ENCODE measurements at places on chromosomes 3 and 15.

GRCh38 chr15:101526021-101526420 is 36.5 kb upstream of the PCSK6 start:
- DNase-seq = no peak

DNA sequence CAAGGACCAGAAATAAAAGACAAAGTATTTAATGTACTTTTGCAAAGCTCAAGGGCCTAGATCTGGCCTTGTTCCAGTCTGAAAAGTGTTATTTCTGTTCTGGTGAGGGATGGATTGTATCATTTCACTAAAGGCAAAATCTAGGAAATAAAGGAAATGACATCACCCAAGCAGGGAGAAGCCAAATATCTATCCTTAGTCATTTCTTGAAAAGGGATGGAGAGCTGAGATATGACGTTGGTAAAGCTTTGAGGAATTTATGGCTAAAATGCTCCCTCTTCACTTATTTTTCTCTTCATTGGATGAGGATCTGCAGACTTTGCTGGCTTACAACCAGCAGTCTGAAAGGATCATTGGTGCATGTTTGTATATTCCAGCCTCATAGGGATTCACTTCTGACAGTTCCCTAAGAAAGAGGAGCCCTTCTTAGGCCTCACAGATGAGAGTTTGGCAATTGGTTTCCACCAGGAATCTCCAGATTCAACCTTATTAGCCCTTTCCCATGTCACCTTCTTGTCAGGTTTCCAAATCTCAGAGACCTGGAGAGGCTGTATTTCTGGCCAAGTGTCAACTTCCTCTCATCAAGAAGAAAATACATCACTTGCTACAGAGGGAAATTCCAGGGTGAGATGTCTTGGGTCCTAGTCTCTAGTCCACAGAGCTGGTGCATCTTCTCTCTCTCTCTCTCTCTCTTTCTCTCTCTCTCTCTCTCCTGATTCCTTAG is 93.7 kb upstream of the BOC start:
- DNase-seq = no peak

GRCh38 chr15:33314069-33314468 is 3.3 kb downstream of the RYR3 start:
- no peak for DNase-seq

DNA sequence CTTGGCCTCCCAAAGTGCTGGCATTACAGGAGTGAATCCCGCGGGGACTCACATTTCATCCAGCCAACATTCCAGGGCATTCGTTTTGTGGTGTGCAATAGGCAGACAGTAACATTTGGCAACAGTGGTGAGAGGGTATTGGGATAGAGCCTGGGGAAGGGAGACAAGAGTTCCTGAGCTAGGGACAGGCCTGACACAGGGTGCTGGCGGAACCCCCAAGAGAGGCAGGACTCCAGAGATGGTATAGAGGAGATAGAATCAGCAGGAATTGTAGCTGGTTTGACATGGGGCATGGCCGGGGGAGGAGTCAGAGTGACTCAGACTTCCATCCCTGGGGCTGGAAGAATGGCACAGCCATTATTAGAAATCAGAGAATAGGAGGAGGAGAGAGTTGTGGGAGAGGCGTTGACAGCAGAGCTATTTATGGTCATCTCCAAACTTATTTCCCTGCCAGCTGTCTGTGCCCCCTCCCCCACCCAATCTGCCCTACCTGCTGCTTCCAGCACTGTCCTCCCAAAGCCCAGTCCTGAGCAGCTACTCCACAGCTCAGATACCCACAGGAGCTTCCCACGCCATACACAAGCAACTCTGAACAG is 4.4 kb upstream of the IDH2 start:
- DNase-seq = no peak

DNA sequence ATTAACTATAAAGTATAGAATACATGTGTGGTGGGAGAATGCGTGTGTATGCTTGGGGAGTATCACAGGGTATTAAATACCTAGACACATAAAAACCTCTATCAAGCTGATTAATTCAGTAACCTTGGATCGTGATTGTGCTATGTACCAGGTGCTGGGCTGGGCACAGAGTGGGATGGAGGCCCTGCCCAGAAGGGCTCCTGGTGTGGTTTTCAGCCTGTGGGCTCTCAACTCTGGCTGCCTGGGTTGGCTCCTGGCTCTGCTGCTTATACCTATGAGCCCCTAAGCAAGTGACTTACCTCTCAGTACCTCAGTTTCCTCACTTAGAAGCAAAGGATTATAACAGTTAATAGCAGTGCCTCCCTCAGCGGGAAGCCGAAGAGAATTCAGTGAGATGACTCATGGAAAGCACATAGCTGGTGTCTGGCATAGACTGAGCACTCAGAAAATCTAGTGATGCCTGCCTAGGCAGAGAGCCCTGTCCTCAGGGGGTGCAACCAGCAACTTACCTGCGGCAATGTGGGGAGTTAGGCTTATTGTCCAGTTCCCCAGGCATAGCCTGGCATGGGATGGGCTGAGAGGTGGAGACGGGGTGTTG is 90.6 kb upstream of the MYZAP start:
- no peak for DNase-seq

DNA sequence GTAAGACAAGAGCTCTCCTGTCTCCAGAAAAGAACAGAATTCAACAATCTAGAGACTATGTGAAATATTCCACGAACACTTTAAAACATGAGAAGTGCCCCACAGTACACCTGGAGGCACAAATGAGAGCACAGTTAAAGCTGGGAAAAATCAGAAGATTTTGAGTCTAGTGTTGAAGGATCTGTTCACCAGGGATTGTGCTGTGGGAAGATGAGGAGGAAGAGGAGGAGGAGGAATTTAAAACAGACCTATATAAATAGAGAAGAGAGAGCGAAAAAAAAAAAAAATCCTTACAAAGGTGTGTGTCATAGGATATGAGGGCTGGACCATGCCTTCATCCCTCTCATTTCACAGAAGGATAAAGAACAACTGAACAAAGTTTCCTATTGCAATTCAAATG is 361.0 kb upstream of the SEMA6D start:
- DNase-seq = no peak

- DNase-seq = no peak
These were observed 127.6 kb upstream of the RASGRP1 start for GRCh38 chr15:38691965-38692788.

DNA sequence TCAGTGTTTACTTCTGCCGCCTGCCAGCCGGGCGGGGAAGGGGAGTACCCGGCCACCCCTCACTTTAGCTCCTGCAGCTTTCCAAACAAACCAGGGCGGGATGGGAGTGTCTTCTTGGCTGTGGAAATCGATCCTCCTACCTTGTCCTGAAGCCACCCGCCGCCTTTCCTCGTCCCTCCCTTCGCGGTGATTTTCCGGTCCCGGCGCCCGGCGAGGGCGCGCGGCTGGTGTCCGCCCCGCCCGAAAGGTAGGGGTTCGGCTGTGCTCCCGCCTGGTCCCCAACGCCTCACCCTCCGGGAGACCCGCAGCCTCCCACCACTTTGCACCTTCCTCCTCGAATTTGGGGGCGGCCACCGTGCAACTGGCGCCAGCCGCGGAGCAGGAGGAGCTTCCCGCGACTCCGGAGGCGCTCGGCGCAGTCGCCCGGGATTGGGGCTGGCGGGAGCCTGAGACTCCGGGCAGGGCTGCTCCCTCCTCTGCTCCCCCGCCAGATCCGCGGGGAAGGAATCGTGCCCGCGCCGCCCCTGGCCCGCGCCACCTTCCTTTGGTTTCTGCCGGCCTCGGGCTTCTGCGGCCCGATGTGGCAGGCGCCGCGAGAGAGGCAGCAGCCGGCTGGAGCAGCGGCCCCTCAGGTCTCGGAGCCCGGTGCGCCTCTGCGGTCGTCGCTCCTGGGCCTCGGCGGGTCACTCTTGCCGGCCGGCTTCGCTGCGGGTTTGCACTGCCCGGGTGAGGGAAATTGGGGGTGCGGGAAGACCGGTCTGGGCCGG is 30.7 kb upstream of the ST3GAL6 start:
- peak; percentile 81 for DNase-seq

- peak; percentile 87 for DNase-seq
These were observed at the start of gene SUCNR1 for GRCh38 chr3:151873398-151873797. SUCNR1 (plus strand) TSS chr3:151873643; CDS start chr3:151879893, 6,250 bp downstream.

- no peak for DNase-seq
These were observed 164.5 kb downstream of the ZMAT3 start for GRCh38 chr3:178907081-178907480.

DNA sequence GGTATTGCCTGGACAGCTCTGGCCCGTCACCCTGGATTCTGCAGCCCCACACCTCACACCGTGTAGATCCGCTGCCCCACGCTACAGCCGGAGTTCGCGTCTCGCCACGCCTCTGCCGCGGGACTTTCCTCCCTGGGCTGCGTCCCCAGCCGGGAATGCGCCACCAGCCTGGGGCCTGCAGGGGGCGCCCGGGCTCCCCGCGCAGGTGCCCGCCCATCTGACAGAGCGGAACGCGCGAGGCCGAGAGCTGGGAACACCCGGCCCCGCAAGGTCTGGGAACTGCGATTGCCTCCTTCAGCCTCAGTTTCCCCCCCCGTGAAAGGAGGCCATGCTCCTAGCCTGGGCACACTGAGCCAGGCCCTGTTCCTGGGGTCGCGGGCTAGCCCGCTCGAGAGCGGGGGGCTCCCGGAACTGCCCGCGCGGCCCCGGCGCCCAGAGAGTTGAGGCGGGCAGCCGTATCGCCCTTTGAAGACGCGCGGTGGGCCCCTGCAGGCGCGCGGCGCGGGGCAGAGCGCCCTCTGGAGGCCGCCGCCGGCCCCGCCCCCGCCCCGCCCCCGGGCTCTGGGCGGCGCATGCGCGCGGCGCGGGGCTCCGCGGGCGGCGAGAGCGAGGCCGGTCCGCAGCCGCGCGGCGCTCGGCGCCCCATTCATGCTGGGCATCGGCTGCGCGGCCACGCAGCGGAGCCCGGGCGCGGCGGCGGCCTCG is at the start of gene PLXNA1:
Gene PLXNA1, plus strand, starts transcription at position 645 of the 705 bp plus-strand sequence. CDS start 5,479 bp downstream, outside the sequence.
- peak; percentile 84 for DNase-seq

DNA sequence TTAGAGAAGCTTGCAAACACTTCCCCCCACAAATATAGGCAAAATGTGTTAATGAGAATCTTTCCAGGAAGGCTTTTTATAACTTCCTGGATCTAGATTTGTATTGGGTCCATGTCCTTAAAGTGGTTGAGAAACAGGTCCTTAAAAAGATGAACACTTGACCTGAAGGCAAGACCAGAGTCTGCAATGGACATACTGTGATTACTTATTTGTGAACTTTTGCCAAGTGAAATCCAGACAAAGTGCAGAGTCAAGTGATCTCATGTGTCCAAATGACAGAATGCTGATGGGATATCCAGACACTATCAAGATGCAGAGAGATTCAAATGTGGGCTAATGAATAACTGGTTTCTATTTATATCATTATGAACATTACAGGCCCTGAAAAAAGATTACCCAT is 43.8 kb downstream of the FRMD4B start:
- no peak for DNase-seq

DNA sequence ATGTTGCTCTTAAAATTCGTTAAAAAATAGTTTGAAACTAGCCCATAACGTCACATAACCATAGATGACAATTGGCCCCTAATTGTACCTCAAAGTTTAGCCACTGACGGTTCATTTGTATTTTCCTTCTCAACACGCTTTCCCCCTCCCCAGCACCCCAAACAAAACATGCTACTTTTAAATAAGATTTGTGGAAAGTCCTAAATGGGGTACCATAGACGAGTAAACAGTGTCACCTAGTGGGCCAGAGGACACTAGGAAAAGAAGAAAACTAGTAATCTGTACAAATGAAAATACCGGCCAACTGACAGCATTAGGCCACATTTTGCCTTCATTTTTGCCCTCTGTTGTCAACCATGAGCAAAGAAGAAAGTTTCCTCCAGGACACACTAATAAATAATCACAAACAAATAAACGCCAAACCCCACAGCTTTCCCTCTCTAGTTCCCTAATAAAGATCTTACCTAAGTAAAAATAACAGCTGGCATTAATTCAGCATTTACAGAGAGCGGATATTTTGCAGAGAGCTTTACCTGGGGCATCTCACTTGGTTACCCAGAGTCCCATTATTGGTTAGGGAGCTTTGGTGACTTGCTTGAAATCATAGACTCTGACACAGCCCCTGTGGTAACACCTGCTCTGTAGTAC is 175.1 kb upstream of the ATP11B start:
- DNase-seq = no peak

DNA sequence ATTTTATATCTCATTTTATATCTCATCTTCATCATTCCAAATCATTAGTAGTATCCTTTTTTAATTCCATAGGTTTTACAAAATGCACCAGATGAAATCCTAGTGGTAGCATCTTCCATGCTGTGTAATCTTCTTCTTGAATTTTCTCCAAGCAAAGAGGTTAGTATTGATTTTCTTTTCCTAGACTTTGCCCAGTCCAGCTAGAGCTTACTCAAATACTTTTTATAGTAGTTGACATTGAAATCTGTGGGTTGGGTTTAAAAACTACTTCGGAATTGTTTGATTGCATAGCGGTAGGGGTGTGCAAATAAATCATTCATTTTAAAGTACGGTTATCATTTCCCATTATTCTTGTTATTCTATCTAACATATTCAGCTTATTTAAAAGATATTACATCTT is 62.6 kb downstream of the NME9 start:
- DNase-seq = no peak

GRCh38 chr3:110680450-110680849 is 391.2 kb upstream of the NECTIN3 start:
- DNase-seq = no peak

GRCh38 chr3:66856533-66856932 is 141.6 kb upstream of the KBTBD8 start:
- no peak for DNase-seq

GRCh38 chr3:3110749-3111361 is 681 bp upstream of the IL5RA start:
- DNase-seq = no peak

DNA sequence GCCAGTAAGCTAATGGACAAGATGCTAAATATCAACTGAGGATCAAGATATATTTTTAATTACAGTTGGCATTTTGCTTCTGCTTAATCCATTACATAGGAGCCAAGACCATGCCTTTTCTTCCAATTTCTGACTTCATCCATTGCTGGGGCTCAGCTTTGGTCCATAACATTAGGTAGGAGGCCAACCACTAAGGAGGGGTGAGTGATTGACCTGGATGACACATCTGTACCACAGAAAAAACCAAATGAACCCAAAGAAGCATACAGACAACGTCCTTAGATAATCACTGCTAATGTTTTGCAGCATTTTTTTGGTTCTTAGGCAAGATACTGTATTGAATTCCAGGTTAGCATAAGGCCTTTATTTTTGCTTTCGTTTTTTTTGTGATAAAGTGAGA is 353.2 kb upstream of the KCNH8 start:
- DNase-seq = no peak

GRCh38 chr15:67639591-67639990 is 97.1 kb downstream of the MAP2K5 start:
- no peak for DNase-seq

DNA sequence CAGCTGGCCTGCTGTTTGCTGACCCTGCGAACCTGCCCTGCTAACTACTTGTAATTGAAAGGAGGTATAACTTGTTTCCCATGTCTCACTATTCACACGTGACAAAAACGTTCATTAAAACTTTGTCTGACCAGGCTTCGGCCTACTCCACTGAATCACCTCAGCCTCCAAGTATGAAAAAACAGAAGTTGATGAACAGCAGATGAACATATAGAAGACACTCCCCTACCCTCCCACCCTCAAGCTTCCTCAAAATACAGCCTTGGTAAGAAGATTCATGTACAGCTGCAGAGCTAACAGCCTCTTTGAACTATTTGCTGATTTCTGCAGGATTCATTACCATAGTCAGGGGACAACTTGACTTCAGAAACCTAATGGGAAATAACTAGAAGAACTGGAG is 10.7 kb downstream of the RBM15B start:
- DNase-seq = peak; percentile 63
